Stimulated activated CD4-positive, alpha-beta T cell treated with anti-CD3 and anti-CD28 coated beads, Interleukin-12 subunit alpha, Interleukin-12 subunit beta, amount 100 ng/mL, for 24 hours (primary cell): ENCODE measurements at places on chromosomes 6 and 20.
A peak's percentile ranks its signal among the peaks of the same experiment; 100 is the strongest.

- DNase-seq = no peak
Observed at GRCh38 chr6:109690373-109690736, 647 bp downstream of the AK9 start.

GRCh38 chr6:149907317-149907716 is 9.4 kb upstream of the RAET1E start:
- no peak for DNase-seq

DNA sequence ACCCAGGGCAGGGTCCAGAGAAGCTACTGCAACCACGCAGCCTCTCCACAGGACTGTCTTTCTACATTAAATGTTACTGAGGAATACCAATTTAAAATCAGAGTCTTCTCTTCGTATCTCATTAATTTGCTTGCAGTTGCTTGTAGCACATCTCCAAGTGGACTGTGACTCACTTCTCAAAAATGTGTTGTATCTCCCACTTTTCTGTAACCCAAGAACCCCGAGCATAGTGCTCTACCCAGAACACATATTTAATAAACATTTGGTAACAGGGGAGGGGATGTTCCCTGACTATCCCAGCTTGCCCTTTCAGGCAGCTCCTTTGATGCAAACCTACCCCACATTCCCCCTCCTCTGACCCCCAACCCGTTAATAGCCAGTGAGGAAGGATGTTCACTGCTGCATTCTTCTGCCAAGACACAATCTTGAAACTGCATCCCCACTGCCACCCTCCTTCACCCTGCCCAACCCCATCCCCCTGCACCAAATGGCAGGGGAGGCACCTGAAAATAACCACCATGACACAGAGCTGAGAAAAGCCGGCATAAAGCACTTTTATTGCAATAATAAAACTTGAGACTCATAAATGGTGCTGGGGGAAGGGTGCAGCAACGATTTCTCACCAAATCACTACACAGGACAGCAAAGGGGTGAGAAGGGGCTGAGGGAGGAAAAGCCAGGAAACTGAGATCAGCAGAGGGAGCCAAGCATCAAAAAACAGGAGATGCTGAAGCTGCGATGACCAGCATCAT is 24.2 kb downstream of the FKBP1A start:
- DNase-seq = no peak

DNA sequence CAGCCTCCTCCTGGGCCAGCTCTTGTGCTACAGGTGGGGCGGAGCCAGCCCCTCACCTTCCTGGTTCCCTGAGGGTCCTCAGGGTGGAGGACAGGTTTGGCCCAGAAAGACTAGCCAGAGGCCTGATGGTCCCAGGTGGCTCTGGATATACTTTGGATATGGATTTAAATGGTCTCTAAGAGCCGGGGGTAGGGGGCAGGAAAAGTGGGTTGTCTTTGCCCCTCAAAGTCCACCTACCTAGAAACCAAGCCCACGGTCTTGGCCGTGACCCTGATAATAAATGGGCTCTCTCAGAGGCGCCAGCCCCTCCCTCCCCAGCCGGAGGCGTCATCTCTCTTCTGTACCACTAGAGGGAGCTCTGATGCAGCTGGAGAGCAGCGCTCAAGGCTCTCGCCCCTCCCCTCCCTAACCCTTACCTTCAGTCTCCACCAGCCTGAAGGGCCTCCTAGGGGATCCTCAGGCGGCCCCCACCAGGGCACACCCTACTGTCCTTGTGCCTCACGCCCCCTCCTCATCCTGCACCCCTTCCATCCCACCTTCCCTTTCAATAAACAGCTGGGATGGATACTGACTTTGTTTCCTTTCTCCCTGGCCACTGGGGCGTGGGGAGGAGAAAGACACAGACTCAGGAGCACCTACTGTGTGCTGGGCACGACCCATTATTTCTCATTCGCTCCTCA is 7.5 kb downstream of the NRSN2 start:
- peak; percentile 68 for DNase-seq

DNA sequence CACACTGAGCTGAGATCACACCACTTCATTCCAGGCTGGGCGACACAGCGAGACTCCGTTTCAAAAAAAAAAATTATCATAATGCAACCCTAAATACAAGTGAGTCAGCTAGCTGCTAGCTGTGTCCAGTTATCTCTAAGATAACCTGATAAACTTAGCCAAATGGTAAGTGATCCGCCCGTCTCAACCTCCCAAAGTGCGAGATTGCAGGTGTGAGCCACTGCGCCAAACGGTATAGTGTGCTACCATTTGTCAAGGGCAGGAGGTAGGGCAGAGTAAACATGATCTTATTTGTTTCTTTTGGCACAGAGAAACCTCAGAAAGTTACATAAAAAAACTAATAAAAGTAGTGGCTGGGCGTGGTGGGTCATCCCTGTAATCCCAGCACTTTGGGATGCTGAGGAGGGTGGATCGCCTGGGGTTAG is 4.7 kb upstream of the C6orf132 start:
- no peak for DNase-seq

DNA sequence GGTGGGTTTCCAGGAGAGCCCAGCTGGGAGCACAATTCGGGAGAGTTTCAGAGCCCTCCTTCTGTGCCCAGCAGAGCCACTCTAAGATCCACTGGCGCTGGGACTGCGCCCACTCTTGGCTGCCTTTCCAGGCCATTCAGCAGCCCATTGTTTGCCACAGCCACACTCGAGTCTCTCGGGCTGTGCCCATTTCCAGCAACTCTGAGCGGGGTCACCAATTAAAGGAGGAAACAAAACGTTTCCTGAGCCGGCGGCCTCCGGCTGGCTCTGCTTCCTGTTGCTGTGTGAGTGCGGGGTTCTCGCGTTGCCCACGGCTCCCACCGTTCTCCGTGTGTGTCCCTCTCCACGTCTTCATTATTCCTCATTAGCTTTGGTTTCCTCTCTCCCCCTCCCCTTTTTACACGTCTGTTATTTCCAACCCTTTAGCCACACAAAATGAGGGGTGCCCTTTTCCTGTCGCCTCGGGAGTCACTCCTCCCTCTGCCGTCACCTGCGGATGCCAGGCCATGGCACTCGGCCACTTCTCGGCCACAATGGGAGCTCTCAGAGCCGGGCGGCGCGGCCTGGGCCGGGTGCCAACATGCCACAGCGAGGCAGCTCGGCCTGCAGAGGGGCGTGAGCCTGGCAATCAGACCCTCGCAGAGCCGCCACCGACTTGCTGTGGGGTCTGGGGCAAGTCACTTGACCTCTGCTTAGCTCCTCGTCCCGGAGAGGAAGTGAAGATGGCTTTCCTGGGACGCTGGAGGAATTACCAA is 94.3 kb upstream of the NKX2-2 start:
- DNase-seq = no peak

- DNase-seq = no peak
Observed at GRCh38 chr6:161674930-161675682, 401.2 kb upstream of the AGPAT4 start.

DNA sequence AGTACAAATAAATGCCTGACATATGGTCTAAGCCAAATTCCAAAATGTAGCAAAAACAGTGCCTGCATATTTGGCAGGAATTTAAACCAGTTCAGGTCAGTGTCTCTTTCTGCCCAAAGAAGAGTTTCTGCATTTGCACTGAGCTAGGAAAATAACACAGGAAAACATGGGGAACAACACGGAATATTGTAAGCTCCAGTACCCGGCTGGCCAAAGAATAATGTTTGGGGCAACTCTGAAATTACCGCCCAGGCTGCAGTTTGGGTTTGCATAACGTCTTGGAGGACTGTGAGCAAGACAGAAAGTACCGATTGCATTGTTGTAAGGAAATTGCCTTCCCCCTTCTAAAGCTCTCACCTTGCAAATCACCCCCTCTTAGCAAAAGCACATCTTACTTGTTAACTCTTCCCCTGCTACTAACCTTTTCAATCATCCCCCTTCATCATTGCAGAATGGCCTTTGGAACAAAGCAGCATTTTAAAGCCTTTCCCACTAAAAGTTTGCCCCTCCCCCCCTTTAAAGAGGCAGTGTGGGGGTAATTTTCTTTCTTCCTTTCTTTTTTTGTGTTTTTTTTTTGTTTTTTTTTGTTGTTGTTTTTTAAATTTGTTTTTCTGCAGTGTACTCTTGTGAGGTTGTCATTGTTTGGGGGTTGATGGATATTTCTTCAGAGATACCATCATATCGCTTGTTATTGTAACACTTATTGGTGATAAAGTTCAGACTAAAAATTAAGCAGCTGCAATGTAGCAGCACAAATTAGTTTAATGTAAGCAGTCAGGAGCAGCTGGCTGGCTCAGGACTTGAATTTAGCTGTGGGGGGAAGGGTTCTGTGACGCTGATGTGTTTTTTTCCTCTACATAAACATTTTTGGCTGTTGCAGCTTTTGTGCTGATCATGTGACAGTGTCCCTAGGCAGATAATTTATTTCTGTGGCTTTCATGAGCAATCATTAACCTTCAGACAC is 100.0 kb upstream of the CITED2 start:
- no peak for DNase-seq

- DNase-seq = no peak
Observed at GRCh38 chr6:148225871-148226270, 116.8 kb upstream of the SASH1 start.

DNA sequence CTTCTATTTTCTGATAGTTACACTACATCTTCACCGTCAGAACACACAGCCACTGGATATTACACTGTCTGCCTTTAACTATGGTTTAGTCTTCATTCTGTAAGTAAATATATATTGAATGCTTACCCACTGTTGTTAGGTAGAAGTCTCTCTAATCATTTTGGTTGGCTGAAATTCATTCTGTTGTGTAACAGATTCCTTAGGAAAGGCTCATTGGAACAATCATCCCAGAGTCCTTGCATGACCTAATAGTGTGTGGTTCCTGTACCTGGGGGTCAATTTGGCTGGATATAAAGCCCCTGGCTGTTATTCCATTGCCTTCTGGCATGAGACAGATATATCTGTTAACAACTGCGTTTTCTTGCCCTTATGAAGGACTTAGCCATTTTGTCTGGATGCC is 9.9 kb downstream of the BLOC1S5 start:
- no peak for DNase-seq

- no peak for DNase-seq
Observed at GRCh38 chr6:166465671-166466087, 82.9 kb upstream of the MPC1 start.

GRCh38 chr20:9068233-9068801 is 570 bp upstream of the PLCB4 start:
- no peak for DNase-seq

- peak; percentile 20 for DNase-seq
Observed at GRCh38 chr6:7050872-7051779, 56.6 kb upstream of the RREB1 start.

GRCh38 chr6:33607126-33607783 is 13.9 kb upstream of the ITPR3 start:
- DNase-seq = no peak

GRCh38 chr6:143657809-143658208 is 20.0 kb upstream of the PHACTR2 start:
- no peak for DNase-seq

DNA sequence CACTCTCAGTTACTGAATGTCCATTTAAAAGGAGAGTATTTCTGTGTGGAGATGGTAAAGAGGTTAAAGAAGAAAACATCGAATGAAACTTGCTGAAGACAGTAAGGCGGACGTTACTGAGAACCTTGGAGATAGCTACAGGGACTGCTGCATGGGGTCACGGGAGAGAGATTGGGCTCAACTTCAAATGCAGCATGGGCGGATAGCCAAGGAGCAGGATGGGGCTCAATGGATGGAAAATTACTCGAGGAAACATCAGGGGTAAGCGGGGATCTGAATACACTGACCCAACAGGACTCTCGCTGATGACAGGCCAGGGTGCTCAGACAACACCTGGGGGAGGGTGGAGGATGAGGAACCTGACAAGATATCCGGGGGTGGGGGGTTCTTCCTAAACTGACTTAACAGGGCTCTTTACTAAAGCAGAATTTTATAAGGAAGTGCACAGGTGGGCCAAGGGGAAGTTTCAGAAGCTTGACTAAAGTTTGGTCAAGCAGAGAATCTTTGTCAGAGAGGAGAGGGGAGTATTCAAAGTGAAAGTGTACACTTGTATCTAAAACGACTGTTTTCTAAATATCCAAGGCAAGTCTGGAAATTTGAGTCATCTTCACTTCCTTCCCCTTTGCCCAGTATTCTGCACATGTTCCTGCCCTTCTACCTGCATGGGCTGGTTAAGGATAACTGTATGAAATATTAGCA is 22.8 kb downstream of the ECT2L start:
- no peak for DNase-seq
